Astrocyte (in vitro differentiated cells and primary cell): ENCODE measurements at places on chromosomes 6 and 20. TPM values are rescaled to one million over a fixed set of nuclear protein-coding genes. Genes with fewer than 3 reads are reported as not detected.
A peak's percentile ranks its signal among the peaks of the same experiment; 100 is the strongest.

DNA sequence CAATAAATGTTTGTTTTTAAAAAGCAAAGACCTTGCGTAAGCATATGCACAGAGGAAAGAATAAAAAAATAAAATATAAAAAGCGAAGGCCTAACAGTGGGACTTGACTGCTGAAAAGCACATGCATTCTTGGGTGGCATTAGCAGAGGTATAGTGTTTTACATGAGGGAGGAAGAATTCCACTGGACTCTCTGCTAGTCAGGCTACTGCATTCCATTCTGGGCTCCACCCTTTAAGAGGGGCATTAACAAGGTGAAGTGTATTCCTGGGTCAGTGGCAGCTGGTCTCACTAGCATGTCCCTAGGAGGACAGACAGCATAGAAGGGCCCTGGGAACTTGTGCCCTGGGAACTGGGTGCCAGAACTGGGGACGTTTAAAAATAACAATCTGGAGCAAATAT is 134.1 kb downstream of the SOBP start:
- H3K27me3 ChIP-seq = no peaks in the 10 kb centered on the region
- H3K4me3 ChIP-seq = no peak overlapping the region
- DNase-seq = no peak
- H3K36me3 ChIP-seq = no peaks in the 10 kb centered on the region
- H3K27ac ChIP-seq = no peak overlapping the region

GRCh38 chr20:20491784-20492264 is 123.9 kb downstream of the INSM1 start:
- H3K27ac ChIP-seq = peak overlapping the region; percentile 53
- H3K4me1 ChIP-seq = peaks cover 38% of the 10 kb centered on the region
- H3K27me3 ChIP-seq = no peaks in the 10 kb centered on the region
- DNase-seq = no peak

DNA sequence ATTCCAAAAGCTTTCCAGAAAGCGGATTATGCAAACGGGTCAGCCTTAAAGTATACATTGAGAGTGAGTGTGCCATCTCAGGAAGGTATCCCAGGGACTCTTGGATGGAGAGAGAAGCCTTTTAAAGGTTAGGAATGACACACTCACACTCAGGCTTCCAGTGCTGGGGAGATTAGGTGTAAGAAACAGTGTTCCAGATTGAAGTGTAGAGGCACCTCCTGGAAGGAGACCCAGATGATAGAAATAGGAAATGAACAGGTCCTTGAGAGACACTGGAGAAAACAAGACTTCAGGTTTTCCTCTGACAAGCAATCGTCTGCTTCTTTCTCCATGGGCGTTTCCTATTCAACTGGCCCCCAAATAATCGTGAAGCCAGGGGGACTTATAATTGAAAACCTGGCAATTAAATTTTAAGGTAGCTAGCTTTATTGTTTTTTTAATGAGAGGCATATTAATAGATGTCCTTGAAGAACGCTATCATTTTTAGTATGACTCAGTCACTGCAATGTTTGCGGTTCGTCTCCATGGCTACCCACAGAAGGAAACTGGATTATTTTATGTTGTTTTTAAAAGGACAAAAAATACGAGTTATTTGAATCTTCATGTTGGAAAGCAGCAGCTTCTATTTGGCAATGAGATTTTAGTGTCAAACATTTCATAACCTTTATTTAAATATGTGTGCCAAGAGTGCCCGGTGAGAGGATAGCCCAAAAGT is 85.3 kb downstream of the TRMT6 start:
- H3K27me3 ChIP-seq = no peaks in the 10 kb centered on the region
- H3K4me1 ChIP-seq = peaks cover 26% of the 10 kb centered on the region
- no peak overlapping the region for H3K4me3 ChIP-seq
- H3K27ac ChIP-seq = peak overlapping the region; percentile 22
- peak; percentile 60 for DNase-seq

DNA sequence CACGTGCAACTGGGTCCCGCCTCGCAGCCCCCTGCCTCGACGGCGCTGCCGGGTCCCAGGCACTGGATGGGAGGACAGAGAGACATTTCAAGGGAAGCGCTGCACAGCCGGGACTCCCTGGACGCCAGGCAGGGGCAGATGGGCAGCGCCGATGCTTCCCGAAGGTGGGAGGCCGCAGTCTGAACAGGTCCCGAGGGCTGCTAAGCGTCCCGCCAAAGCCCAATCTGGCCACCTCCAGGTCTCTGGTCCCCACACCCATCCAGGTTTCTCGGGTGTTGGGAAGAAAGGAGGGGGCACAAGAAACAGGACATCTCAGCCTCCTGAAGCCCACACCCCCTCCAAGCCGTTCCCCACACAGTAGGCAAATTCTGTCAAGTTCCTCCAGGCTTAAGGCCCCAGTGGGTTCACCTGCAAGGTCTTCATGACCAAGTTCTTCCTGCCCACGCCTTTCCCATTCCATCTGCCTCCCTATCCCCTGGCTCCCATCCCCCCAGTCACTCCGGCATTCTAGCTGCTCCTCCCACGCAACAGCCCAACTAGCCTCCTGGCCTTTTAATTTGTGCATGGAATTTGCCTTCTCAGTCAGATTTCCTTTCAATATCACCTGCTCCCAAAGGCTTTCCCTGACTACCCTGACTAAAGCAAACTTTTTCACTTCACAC is 5.4 kb upstream of the CPXM1 start:
- H3K27ac ChIP-seq = no peak overlapping the region
- no peaks in the 10 kb centered on the region for H3K36me3 ChIP-seq
- peaks cover 10% of the 10 kb centered on the region for H3K4me1 ChIP-seq
- peak; percentile 14 for DNase-seq
- H3K4me3 ChIP-seq = no peak overlapping the region
- peaks cover 59% of the 10 kb centered on the region for H3K27me3 ChIP-seq

DNA sequence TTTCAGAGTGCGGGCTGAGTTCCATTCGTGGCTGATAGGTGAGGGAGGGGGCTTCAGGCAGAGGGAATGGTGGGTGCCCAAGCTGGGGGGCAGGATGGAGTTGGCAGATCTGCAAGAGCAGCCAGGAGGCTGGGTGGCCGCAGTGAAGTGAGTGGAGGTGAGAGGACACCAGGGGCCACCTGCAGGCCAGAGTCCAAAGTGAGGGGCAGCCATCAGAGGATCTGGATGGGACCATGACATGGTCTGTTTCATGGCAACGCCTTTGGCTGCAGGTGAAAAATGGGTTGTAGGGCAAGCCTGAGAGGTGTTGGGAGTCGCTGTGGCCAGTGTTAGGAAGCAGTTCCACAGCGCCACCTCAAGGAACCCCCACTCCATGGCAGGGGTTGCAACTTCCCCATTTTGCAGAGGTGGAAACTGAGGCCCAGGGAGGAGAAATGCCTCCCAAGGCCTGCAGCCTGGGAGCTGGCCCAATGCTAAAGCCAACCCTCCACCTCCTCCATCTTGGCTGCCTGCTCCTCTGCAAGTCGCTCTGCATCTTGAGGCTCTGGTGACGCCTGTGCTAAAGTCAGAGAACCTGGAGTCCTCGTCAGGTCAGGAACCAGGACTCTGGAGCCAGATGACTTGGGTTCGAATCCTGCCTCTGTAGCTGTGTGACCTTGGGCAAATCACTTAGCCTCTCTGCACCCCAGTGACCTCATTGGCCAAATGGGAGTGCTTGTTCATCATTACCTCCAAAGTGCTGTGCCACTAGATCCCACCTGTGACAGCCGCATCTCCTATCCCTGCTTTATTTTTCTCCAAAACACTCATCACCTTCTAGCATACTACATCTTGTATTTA is 153.8 kb downstream of the CEBPB start:
- no peak overlapping the region for H3K4me3 ChIP-seq
- H3K4me1 ChIP-seq = peaks cover 13% of the 10 kb centered on the region
- H3K27ac ChIP-seq = no peak overlapping the region
- no peaks in the 10 kb centered on the region for H3K36me3 ChIP-seq
- no peak for DNase-seq
- H3K27me3 ChIP-seq = no peaks in the 10 kb centered on the region

DNA sequence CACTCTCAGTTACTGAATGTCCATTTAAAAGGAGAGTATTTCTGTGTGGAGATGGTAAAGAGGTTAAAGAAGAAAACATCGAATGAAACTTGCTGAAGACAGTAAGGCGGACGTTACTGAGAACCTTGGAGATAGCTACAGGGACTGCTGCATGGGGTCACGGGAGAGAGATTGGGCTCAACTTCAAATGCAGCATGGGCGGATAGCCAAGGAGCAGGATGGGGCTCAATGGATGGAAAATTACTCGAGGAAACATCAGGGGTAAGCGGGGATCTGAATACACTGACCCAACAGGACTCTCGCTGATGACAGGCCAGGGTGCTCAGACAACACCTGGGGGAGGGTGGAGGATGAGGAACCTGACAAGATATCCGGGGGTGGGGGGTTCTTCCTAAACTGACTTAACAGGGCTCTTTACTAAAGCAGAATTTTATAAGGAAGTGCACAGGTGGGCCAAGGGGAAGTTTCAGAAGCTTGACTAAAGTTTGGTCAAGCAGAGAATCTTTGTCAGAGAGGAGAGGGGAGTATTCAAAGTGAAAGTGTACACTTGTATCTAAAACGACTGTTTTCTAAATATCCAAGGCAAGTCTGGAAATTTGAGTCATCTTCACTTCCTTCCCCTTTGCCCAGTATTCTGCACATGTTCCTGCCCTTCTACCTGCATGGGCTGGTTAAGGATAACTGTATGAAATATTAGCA is 22.8 kb downstream of the ECT2L start:
- peak overlapping the region; percentile 36 for H3K27ac ChIP-seq
- H3K36me3 ChIP-seq = no peaks in the 10 kb centered on the region
- H3K4me1 ChIP-seq = peaks cover 8% of the 10 kb centered on the region
- no peaks in the 10 kb centered on the region for H3K27me3 ChIP-seq
- H3K4me3 ChIP-seq = no peak overlapping the region

DNA sequence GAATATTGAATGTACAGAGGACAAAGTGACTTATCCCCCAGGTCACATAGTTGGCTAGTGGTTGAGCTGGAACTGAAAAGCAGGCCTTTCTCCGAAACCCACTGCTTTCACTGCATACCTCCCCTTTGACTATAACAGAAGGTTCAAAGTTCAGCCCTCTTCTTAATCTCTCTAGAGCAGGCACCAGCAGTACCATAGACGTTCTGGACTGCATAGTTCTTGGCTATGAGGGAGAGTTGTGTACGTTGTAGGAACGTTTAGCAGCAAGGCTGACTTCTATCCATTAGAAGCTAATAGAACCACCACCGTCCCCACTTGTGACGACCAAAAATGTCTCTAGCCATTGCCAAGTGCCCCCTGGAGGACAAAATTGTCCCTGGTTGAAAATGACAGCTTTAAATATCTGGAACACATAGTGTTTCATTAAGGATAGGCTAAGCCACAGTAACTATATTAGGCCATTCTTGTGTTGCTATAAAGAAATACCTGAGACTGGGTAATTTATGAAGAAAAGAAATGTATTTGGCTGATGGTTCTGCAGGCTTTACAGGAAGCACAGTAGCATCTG is 123.8 kb upstream of the MTHFD1L start:
- no peaks in the 10 kb centered on the region for H3K27me3 ChIP-seq
- no peaks in the 10 kb centered on the region for H3K36me3 ChIP-seq
- H3K27ac ChIP-seq = no peak overlapping the region

GRCh38 chr20:53579266-53579580 is 14.4 kb downstream of the ZNF217 start:
- H3K27ac ChIP-seq = peak overlapping the region; percentile 71
- H3K27me3 ChIP-seq = no peaks in the 10 kb centered on the region
- peaks cover 31% of the 10 kb centered on the region for H3K4me1 ChIP-seq
- peaks cover 50% of the 10 kb centered on the region for H3K36me3 ChIP-seq
- DNase-seq = no peak
- peak overlapping the region; percentile 11 for H3K4me3 ChIP-seq

The SMIM28 gene
- total RNA-seq = not detected in 2 replicates

The AKAP12 gene
- total RNA-seq = 76.1 and 115 TPM in 2 replicates

The MEI4 gene
- total RNA-seq = 0.54 and 0.58 TPM in 2 replicates

The HSPA12B gene
- not detected in 2 replicates for total RNA-seq

The FKBP1C gene
- total RNA-seq = 0.32 and 0.58 TPM in 2 replicates

The PRPH2 gene
- total RNA-seq = not detected in 2 replicates

- no peak overlapping the region for H3K27ac ChIP-seq
- H3K4me3 ChIP-seq = no peak overlapping the region
- H3K36me3 ChIP-seq = no peaks in the 10 kb centered on the region
- H3K27me3 ChIP-seq = no peaks in the 10 kb centered on the region
- no peak for DNase-seq
- H3K4me1 ChIP-seq = no peaks in the 10 kb centered on the region
Measured at GRCh38 chr6:131685266-131685780, 15.9 kb downstream of the OR2A4 start.

DNA sequence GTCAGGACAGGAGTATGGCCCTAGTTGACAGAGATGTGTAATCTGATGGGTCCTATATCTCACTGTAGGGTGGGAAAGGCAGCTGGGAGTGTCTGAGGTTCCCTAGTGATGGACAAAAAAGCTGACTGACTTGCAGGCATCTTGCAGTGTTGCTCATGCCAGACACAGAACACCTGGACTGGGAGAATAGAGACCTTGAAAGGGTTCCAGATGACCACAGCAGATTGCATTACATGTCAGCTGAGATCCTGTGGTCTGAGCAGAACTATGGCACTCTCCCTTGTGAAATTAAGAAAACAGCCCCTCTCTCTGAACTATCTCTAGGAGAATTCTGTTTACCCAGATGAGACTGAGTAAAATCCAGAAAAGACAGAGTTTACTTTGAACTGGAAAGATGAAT is 212.6 kb upstream of the MAN1A1 start:
- no peak for DNase-seq
- no peak overlapping the region for H3K4me3 ChIP-seq
- no peaks in the 10 kb centered on the region for H3K4me1 ChIP-seq
- no peaks in the 10 kb centered on the region for H3K27me3 ChIP-seq

- H3K27ac ChIP-seq = no peak overlapping the region
- no peak for DNase-seq
- H3K4me3 ChIP-seq = no peak overlapping the region
- no peaks in the 10 kb centered on the region for H3K36me3 ChIP-seq
Measured at GRCh38 chr6:41712651-41713103, 22.7 kb downstream of the TFEB start.

- H3K4me3 ChIP-seq = no peak overlapping the region
- DNase-seq = no peak
- no peaks in the 10 kb centered on the region for H3K27me3 ChIP-seq
- peaks cover 13% of the 10 kb centered on the region for H3K4me1 ChIP-seq
Measured at GRCh38 chr6:138464085-138464484, 35.2 kb downstream of the NHSL1 start.

- DNase-seq = no peak
- H3K4me3 ChIP-seq = no peak overlapping the region
- no peaks in the 10 kb centered on the region for H3K27me3 ChIP-seq
- H3K36me3 ChIP-seq = no peaks in the 10 kb centered on the region
- no peaks in the 10 kb centered on the region for H3K4me1 ChIP-seq
Measured at GRCh38 chr6:151197556-151197955, 42.2 kb upstream of the AKAP12 start.

- no peaks in the 10 kb centered on the region for H3K36me3 ChIP-seq
- DNase-seq = peak; percentile 39
- H3K27me3 ChIP-seq = peaks cover 84% of the 10 kb centered on the region
- H3K4me1 ChIP-seq = no peaks in the 10 kb centered on the region
Measured at GRCh38 chr20:57260934-57261333, 5.5 kb downstream of the BMP7 start.

The SIRPD gene
- not detected in 2 replicates for total RNA-seq

The NKX2-4 gene
- total RNA-seq = not detected in 2 replicates

The CPNE5 gene
- 0.11 and 0.29 TPM in 2 replicates for total RNA-seq
